Cortex of kidney (tissue), 1 donor: ENCODE measurements at places on chromosomes 13 and 19.

- no peak for DNase-seq
Measured at GRCh38 chr13:51728972-51729371, 75.0 kb downstream of the DHRS12 start.

DNA sequence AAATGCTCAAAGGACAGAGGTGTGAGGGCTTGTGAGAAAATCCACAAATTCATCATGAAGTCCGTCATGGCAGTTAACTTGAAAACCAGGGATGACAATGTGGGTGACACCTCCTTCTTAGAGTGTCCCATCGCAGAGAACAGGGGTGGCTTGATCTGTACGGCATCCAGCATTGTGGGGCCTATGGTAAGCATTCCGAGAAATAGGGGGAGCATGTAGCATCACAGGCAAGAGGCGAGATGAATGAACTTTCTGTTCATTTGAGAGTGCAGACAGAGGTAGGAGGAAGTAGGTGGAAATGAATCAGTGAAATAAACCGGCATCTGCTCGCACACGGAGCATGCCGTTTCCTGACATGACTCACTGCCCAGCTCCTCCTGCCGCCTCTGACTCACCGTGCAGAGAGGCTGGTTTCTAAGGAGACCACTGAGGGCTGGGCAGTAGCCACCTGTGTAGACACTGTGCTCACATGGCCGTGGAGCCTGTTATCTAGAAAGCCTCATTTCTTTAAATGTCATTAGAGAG lies 339.0 kb downstream of the RFC3 start:
- no peak for DNase-seq

DNA sequence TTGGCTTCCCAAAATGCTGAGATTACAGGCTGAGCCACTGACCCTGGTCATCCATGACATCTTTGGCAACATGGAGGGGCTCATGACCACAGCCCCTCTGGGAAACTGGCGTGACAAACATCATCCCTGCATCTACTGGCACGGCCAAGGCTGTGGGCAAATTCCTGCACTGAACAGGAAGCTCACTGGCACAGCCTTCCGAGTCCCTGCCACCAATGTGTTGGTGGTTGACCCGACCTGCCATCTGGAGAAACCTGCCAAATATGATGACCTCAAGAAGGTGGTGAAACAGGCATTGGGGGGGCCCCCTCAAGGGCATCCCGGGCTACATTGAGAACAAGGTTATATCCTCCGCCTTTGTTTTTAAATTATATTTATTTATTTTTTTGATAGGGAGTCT lies 8.9 kb upstream of the ACP5 start:
- DNase-seq: no peak

DNA sequence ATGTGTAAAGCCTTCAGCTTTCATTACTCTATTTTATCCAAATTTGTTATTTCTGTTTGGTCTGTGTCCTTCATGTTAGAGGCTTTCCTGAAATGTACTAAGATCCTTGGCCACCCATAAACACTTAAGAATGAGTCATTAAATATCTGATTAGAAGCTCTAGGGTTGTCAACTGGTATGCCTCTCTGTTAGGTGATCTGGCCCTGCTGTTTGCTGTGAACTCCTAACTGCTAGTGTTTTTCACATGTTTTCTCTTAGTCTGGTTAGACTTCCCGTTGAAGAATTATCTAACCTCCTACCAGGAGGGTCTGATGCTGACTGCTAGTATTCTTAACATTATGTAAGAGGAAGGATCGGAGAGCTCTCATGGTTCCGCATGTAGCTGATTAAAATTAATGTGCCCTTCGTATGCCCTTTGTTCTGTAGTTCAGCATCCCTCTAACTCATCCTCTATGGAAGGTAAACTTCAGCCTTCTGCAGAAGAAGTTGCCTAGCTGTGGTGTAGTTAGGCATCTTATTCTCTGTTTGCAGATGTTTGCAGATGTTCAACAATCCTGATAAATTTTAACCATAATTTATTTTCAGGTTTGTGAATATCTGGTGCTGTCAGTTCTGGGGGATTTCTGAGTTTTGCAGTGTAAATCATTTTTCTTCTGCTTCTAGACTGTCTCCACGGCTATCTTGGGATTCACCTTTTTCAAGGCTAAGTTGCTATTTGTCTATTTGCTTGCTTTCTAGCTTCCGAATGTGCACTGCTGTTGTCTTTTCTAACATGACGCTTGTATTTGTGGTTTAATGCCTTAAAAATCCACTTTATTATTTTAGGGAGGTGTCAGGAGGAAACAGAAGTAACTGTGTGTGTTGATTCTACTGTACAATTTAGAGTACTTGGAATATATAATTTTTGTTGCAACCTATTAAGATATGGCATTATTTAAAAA lies 207.2 kb upstream of the SPRY2 start:
- no peak for DNase-seq

GRCh38 chr13:42369071-42369797 lies 97.3 kb downstream of the AKAP11 start:
- DNase-seq: no peak

GRCh38 chr19:50796128-50796633 lies 6.0 kb downstream of the ACP4 start:
- DNase-seq: no peak

- no peak for DNase-seq
Measured at GRCh38 chr19:51359294-51359693, 6.9 kb downstream of the ETFB start.

DNA sequence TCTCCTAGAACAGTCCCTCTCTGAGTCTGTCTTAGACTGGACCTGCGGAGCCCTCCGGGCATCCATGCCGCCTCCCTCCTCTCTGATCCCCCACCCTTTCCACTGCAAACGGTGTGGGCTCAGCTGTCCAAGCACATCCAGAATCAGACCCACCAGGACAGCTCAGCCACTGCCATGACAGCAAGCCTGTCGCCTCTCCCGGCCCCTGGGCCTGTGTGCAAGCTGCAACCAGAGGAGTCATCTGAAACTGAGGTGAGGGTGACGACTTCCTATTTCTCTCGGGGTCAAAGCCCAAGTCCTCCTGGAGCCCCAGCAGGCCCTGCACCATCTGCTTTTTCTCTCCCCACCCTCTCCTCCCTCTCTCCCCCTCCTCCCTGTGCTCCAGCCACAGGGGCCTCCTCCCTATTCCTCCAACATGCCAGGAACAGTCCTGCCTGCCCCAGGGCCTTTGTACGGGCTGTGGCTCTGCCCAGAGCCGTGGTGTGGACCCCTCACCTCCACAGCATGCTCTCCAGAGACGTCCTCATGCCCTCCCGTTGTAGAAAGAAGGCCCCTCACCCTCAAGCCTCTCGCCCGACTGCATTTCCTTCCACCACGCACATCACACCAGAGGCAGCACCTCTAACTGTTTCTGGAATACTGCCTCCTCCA lies 23.5 kb upstream of the MYDGF start:
- DNase-seq: no peak

GRCh38 chr13:51148223-51148951 lies 37.3 kb upstream of the C13orf42 start:
- no peak for DNase-seq

DNA sequence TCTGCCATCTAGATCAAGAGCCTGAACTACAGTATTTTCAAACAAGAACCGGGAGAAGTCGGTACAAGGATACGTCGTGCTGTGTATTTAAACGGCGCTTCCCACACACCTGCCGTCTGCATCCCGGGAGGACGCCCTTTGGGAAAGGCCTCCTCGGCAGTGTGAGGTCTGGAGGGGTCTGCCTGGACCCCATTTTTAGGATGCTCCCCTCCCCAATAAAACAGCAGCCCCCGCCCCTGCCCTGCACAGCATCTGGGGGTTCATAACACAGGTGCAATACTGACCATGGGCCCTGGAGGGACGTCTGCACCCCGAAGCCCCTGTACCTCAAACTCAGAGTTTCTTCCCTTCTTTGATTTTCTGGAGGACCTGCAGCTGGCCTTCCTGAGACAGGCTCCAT lies 4.1 kb upstream of the C13orf46 start:
- no peak for DNase-seq

DNA sequence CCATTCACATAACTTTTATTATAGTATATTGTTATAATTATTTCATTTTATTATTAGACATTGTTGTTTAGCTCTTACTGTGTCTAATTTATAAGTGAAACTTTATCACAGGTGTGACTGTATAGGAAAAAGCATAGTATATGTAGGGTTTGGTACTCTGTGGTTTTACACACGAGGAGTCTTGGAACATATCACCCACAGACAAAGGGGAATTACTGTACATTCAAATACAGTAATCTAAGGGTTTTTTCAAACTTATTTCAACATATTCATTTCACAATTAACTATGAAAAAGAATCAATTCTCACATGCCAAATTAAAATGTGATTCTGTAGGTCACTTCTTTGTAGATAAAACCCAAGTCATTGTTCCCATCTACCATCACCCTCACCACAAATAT lies 46.0 kb downstream of the RBM26 start:
- DNase-seq: no peak

DNA sequence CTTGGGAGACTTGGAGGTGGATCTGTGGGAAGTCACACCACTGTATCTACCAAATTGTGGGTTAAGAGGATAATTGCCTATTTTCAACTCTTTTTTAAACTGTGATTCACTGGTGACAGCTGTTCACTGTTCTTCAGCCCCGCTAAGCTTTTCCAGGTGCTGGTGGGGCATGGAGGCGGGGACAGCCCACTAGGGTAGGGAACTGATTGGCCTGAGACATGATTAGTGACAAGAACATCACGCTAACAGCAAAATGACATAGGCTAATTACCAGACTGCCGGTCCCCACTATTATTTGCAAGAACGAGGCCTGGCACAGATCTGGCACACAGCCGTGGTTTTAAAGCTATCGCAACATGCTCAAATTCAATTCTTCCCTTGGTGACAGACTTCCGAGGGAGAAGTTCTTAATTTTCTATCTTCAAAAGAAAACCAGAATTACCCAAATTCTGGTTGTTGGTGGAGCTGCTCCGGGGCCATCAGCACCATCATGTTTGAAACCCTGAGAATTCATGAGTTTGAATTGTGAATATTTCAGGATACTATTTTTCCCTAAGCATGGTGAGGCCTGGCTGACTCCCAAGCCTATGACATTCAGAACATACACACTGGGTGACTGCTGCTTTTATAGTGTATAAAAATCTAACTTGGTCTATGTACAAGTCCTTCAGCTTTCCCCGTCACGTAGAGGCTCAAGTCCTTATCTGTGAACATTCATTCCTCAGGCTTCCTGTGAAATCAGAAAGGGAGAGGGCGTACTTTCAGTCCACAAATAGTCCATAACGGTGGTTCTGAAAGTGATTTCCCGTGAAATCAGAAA lies 17.9 kb downstream of the DOCK9 start:
- no peak for DNase-seq

GRCh38 chr13:77623806-77624205 lies 73.7 kb upstream of the SLAIN1 start:
- DNase-seq: no peak

DNA sequence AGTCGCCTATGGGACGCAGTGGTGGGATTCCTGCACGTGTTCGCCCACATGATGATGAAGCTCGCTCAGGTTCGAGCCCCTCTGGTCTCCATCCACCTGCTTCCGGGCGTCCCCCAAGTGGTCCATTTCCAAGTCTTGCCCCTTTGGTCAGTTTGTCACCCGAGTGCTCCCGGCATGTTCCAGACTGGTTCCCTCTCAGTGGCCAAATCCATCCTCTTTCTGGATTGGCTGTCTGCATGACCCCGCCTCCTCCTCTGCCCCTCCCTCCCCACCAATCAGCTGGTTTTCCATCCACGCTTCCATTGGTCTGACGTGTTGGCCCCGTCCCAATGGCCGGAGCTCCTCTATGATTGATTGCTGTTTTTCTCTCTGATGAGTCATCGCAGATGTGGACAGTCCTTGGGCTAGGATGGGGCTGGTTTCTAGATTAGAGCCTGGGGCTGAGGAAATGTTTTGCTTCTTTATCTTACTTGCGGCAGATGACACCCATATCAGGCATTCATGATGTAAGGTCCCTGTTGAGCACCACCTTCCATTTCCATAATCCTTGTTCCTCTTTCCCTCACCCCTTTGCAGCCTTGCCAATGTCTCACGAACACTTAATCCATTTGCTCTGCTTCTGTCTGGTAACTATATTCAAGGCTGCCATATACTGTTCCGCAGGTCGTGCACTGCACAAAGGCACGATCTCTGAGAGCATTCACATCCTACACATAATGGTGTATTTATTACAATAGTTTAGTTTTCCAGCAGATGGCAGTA lies 73.8 kb downstream of the MAP4K1 start:
- DNase-seq: no peak

DNA sequence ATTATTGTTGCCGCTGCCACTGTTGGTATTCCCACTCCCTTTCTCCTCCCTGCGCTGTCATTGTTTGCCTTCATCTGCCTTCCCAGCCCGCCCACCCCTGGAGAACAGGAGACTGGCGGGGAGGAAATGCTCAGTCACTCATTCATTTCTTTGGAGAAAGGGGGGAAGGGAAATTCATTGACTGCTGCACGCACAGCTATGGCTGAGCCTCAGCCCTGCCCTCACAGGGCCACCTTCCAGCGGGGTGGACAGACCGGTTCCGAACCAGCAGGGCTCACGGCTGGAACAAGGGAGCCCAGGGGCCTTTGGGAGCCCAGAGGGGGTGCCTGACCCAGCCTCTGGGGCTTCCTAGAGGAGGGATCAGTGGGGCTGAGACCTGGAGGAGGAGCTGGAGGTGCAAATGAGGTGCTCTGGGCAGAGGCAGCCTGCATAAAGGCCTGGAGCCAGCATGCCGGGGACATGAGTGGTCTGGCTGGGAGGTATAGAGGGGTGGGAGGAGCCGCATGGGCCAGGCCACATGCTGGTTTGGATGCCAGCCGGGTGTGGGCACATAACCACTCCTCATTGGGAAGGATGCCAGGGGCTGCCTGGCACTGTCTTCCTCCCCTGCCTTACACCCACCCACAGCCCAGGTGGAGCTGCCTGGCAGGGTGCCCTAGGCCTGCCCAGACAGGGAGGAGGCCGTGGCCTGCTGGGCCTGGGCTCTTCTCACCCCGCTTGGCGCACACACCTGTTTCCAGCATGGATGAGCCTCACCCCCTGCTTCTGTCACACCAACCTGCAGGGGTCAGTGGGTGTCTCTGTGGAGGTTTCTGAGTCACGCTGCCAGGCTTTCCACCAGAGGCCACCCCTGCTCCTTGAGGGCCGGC lies 26.8 kb downstream of the PPP5C start:
- no peak for DNase-seq

DNA sequence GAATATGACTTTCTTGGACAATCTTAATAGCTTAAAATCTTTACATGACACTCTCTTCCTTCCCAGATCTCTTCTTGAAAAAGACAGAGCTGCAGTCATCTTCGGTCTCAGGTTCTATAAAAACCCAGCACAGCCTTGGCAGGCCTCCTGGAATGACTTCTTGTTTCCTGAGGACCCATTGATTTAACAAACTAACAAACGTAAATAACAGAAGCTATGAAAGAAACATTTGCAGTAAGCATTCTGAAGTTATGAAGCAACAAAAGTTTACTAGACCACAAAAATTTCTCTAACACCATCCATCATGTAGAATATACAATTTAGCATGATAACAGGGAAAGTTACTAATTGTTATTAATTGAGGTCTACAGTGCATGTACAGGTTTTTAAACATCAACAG lies 62.8 kb upstream of the STARD13 start:
- no peak for DNase-seq

DNA sequence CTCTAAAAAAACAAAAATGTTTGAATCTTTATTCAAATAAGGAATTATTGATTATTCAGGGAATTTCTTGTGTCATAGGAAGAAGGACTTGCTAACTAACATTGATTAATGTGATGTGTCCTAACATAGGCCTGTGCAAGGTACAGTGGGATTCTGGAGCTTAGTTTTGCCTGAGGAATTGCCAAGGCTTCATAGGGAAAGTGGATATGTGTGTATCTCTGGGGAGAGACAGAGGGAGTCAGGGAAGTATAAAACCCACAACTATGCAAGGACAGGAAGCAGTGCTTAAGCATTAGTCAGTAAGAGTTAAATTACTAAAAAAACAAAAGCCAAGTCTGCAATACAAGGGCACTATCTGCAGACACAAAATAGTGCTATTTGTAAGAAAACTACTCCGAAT lies 59.6 kb downstream of the WDFY2 start:
- no peak for DNase-seq
